ENCODE measurements at places on chromosomes 6 and 20.

GRCh38 chr20:37804584-37805566, 98.1 kb upstream of the VSTM2L start:
- DNase-seq, result no peak

- no peak for DNase-seq
Measured at GRCh38 chr6:149122850-149123821, 194.4 kb upstream of the TAB2 start.

GRCh38 chr6:49327571-49327970, 135.5 kb downstream of the MMUT start:
- DNase-seq, result no peak

DNA sequence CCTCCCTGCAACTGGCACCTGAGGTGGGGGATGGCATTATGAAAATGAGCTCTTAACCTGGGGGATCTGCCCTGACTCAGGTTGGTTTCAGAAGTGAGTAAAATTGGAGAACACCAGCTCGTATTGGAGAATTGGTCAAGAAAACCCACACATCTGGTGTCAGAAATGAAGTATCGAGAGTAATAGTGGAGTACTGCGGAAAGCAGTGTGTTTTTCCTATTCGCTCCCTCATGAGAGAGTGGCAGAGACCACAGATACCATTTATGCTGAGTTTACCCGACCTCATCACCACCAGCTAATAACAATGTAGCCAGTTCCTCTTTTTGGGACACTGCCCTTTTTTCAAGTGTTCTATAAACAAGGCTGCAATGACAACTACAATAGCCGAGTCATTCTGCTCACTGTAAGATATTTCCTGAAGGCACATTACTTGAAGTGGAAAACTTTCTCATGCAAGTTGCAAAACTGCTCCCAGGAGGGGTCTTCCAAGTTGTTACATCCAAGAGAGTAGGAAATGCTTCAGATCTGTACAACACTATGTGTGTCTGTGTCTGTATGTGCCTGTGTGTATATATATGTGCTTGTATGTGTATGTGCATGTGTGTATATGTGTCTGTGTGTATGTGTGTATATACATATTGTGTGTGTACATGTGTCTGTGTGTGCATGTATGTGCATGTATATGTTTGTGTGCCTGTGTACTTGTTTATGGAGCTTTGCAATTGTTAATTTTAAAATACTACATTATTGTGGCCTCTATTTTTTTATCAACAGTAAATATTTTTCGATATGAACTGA, 106.0 kb upstream of the CST7 start:
- DNase-seq, result no peak

- no peak for DNase-seq
Measured at GRCh38 chr6:106106276-106107042, 20.3 kb downstream of the PRDM1 start.

- no peak for DNase-seq
Measured at GRCh38 chr20:10466325-10466724, 31.2 kb downstream of the SLX4IP start.

GRCh38 chr20:57377350-57377749, 13.8 kb upstream of the RBM38 start:
- DNase-seq, result no peak

DNA sequence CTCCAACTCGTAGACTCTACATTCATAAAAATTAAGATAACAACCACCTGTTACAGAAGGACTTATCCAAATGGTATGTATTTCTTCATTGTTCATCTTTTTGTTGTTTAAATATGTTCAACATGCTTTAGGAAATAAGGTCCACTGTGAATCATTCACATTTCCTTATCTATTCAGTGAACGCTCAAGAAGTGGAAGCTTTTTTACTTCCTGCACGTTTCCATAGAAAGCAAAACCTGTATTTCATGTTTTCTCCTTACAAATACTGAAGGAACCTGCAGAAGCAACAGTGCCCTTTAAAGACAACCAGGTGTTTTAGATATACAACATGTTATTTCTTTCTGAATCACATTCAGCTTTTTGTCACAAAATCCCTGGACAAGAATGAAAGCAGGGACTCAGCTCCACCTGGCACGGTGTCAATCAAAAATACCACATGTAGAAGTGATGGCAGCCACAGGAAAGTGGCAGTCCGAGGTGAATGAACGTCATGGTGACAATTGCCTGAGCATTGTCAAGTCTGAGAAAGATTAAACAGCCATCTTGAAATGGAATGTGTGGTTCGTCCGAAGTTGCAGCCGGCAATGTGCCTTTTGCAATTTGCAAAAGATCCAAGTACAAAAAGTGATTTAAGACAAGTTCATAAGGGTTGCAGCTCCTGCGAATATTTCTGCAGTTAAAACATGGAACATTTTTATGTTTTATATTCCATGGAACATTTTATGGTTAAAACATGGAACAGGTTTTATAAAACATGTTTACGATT, 66.7 kb upstream of the RIPOR2 start:
- no peak for DNase-seq

DNA sequence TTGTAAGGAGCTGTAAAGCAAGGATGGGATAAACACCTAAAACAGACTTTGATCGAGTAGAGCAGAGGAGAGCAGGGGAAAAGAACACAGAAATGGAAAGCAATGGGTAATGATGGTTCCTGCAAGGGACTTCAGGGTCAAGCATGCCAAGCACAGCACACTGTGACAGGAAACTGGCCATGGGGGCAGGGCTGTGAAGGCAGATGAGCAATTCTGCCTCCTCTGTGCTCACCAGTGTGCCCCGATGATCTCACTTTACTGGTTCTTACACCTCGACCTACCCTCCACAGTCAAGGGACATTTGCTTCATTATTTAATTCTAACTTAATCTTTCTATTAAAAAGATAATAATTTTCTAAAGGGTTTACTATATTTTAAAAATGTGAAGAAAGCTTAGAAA, 21.6 kb upstream of the MYB start:
- no peak for DNase-seq

- no peak for DNase-seq
Measured at GRCh38 chr6:156890627-156891314, 113.6 kb downstream of the ARID1B start.

DNA sequence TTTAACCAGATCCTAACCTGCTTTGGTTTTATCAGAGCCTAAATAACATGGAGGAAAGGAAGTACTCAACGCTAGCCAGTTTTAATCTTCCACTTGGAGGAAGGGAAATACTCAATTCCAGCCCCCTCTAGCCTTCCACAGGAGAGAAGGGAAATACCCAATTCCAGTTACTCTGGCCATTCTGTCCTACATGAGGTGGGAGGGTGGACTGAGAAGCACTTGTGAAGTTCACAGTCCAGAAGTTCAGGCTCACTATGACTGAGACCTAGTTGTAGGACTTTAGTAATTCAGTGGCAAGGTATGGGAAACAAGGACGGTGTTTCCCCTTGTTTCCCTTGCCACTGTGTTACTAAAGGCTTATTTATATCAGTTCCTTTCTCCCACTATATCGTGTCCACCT, 672.0 kb downstream of the RFPL4B start:
- DNase-seq, result no peak

GRCh38 chr6:25089442-25089841, 153.7 kb upstream of the RIPOR2 start:
- no peak for DNase-seq

DNA sequence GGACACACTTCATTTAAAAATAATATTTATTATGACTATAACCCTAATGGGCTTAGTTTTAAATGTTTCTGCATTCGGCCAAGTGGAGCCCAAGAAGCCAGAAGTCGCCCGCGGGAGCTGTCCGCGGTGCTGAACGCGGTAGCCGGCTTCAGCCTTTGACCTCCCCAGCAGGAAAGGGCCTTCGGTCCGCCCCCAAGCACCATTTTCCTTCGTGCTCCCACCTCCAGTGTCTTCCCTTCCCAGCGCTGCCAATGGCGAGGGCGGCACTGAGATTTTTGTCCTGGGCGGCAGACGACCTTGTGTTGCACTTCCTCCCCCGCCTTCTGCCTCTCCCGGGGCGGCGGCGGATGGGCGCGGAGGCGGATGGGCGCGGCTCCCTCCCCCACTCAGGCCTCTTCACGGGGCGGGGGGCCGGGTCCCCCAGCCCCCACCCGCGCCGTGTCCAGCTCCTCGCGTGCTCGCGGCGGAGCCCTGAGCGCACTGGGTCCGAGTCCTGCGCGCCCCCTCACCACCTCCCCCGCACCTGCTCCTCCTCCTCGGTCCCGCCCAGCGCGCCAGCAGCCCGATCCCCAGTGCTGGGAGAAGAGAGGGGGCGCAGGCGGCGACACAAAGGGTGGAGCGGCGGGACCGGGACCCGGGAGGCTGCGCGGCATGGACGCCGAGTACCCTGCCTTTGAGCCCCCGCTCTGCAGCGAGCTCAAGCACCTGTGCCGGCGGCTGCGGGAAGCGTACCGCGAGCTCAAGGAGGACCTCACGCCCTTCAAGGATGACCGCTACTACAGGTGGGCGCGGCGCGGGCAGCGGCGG, 23.6 kb upstream of the TMEM181 start:
- DNase-seq, result peak; percentile 33

- DNase-seq, result no peak
Measured at GRCh38 chr6:149935246-149935645, 6.6 kb upstream of the ULBP2 start.

DNA sequence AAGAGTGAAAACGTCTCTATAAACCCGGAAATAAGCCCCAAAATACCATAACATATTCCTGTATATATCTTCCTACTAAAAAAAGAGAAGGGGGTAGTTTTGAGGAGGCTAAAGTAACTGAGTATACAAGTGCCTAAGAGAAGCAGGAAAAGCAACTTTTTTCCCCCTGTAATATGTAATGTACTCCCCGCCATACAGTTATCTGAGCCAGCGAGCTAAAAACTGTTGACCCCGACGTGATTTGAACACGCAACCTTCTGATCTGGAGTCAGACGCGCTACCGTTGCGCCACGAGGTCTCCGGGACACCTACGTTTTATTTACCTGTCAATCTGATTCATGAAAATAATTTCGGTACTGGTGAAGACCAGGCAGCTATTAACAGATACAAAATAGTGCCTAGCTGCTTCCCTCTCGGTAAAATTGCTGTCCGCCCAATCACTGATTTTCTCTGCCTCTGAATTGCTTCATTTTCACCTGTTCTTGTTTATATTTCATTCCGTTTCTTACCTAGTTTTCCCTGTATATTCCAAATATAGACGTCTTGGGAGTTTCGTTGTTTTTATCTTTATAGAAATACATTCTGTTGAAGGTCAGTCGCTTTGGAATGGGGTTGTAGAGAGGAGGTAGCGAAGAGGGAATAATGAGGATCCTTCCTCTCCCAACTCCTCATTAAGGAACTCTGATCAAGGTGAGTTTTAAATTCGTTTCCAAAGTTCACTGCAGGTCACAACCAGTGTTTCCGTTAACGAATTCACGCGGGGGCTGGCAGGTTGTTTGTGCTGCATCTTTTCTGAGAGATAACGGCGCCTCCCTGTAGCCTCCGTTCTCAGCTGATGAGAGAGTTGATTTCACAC, 33.6 kb upstream of the BTN3A2 start:
- DNase-seq, result peak; percentile 46

GRCh38 chr6:30799210-30799609, 54.9 kb upstream of the IER3 start:
- DNase-seq, result no peak

DNA sequence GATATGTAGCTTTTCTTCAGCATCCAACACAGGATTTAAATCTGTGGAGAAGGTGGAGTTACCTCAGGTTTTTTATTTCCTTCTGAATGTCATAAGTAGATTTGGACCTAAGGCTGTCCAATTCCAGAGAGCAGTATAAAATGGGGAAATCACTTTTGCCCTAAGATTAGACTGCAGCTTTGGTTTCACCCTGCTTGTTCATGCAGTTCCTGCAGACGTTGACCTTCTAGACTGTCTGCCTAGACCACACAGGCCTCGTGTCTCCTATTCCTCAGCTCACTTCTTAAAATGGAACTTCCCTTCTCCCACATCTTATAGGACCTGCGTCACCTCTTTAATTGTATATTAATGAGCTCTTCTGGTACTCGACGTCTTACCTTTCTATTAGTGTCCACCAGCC, 26.0 kb upstream of the C6orf62 start:
- DNase-seq, result no peak

DNA sequence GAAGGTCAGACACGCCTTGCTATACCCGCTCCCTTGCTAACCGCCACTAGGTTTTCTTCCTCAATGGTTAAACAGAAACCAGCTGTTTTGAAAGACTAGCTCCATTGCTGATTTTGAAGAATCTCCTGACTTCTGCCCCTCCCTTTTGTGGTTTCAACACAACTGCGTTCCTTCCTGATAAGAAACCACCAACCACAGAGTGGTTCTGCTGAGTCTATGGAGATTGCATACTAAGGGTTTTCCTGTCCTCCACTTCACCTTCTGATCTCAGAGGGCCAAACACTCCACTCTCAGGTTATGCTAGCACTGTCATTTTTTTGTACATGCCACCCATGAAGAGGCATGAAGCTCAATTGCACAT, 207.9 kb downstream of the MYLK4 start:
- no peak for DNase-seq
